ENCODE measurements at places on chromosomes 6 and 20.

GRCh38 chr6:48075181-48075580 lies 35.8 kb downstream of the PTCHD4 start:
- no peak for DNase-seq

DNA sequence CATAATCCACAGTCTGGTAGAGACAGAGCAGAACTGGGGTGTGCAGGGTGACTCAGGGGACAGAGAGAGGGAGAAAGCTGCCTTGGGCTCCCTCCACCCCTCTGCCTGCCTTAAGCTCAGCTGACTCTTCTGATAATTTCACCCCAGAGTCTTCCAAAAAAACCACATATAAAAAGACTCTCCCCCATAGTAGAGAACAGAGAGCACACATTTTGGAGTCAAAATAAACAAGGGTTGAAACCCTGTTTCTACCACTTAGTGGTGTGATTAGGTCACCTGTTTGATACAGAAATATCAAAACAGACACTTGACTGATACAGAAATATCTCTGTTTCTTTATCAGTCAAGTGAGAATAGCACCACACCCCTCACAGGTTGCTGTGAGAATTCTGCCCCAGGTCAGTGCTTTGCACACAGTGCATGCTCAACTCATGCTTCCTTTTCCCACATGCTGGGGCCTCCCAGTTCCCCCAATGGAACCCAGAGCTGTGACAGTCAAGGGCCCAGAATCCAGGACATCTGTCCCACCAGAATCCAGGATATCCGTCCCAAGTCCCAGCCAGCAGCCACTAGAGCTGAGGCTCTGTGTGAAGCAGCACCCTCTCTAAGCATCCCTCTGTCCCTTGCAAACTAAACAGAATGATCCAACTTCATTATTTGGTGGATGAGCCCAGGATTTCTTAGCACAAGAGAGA lies 1.2 kb downstream of the TREML2 start:
- peak; percentile 55 for DNase-seq

DNA sequence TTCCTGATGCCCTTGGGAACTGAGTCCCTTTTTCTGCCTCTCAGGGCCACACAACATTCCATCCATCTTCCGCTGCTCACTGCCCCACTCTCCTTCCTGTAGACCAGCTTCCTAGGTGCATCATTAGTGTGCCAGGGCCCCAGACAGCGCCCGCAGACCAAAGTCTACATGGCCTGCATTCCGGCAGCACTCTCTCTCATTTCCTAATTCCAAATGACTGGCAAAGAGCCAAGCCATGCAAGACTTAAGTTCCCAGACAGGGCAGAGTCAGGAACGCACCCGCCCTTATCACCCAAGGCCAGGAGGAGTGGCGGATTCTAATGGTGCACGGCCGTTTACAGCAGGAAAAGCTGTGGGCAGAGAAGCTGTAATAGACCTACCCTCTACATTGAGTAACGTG lies 159.8 kb upstream of the ARID1B start:
- DNase-seq = no peak

- DNase-seq = no peak
Measured at GRCh38 chr6:49839957-49840356, 26.4 kb downstream of the CRISP1 start.

DNA sequence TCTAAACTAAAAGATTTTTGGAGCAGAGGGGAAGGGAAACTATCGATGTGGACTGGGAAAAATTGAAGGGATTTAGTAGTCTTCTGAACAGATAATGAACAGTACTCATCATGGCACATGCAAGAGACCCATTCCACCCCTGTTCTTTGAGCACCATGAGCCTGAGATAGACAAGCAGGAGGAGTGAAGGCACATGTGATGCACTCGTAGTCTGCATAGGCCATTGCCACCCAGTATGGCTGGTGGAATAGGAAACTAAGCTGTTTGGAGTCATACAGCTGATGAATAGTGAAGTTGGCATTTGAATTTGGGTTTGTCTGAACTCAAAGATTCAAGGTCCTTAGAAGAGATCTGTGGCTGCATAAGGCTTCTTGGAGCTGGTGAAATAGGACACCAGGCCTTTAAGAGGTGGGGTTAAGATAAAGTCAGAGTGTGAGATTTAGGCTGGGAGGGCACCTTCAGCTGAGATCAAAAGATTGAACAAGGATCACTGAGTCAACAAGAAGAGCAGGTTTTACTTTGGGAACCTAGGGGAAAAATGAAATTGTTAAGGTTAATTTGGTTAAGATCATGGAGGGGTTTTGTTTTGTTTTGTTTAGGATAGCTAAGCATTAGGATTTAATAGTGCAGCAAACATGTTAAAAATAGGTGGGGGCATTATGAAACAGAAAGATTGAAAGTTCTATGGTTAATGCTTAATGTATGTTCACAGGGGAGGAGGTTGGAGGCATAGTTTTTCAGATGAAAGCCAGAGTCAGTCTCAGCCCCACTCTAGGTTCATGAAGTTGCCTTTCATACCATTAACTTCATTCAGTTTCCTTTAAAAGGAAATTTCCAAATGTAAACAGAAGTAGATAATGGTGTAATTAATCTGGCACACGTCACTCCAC lies 148.8 kb downstream of the ARID1B start:
- DNase-seq = no peak

DNA sequence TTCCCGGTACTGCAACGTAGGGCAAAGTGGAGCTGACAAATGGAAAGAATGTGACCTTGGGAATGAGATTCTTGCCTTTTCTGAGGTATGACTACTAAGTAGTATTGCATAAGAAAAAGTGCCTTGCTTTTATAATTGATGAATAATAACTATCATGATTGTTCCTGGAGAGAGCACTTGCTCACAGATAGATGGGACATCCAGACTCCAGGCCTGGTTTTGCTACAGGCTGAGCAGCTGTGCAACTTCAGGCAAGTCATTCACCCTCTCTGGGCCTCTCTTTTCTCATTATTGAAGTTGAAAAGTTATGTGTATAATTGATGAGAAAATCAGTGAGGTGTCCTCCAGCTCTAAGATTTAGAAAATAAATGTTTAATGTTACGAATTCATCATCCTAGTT lies 53.6 kb upstream of the MBOAT1 start:
- DNase-seq = no peak

- DNase-seq = no peak
Measured at GRCh38 chr20:18922898-18923297, 109.3 kb downstream of the SCP2D1 start.

DNA sequence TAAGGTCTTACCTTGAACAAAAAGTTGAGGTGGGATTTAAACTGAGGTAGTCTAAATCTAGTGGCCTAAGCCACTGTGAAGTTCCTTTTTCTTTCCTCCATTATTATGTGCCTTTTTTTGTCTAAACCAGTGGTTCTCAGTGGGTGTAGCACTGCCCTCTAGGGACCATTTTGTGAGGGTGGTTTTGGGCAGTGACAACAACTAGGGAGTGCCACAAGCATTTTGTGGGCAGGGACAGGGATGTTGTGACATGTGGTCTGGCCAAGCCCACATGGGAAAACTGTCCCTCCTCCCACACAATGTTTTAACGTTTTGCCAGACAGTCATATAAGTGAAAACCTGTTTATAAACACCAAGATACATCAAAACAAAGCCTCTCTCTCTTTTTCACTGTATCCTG lies 899.4 kb upstream of the FLRT3 start:
- DNase-seq = no peak

GRCh38 chr6:33171016-33171879 lies 21.0 kb downstream of the COL11A2 start:
- no peak for DNase-seq

GRCh38 chr6:85975957-85976356 lies 333.3 kb upstream of the SYNCRIP start:
- no peak for DNase-seq

- DNase-seq = no peak
Measured at GRCh38 chr6:136977075-136977474, 55.0 kb downstream of the SLC35D3 start.

GRCh38 chr6:103080497-103080896 lies 1687.0 kb downstream of the GRIK2 start:
- DNase-seq = no peak

GRCh38 chr20:38209736-38210405 lies 44.8 kb upstream of the TGM2 start:
- peak; percentile 8 for DNase-seq

- no peak for DNase-seq
Measured at GRCh38 chr6:161804838-161805237, 531.0 kb upstream of the AGPAT4 start.

DNA sequence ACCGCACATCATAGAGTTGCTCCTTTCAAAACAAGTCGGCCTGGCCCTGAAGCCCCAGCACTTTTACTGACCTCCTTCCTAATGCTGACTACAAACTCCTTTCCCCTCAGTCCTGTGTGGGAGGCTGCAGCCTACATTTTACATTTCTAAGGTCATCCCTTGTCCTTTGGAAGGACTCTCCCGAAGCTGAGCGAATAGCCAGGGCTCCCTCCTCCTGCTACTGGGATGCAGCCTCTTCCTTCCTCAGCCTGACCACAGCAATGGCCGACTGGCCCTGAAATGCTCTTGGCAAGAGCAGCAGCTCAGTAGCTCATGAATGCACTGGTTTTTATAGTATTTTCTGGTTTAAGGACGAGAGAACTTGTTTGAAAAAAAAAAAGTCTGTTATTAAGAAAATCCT lies 679 bp downstream of the ADGRF5 start:
- DNase-seq = no peak

DNA sequence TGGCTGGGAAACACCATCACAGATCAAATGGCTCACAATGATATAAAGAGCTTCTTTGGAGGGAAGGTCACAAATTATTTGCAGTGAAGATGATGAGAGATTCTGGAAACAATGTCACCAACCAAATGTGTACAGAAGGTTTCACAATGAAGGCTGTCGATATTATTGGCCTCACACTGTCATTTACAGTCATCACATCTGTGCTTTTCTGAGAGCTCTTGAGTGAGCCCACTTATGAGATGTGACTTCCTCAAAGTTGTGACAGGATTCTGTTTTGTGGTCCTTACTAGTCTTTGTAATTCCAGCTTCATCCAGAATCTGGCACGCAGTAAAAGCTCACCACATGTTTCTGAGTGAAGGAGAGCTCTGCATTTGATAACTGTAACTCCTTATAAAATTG lies 133.6 kb downstream of the LMBRD1 start:
- no peak for DNase-seq

GRCh38 chr20:56217829-56218228 lies 30.7 kb upstream of the MC3R start:
- DNase-seq = no peak

GRCh38 chr6:64502801-64503200 lies 867.2 kb downstream of the PHF3 start:
- no peak for DNase-seq
